T-helper 22 cell (primary cell): ENCODE measurements at places on chromosomes 6 and 20.

GRCh38 chr20:23585808-23586734 lies 17.8 kb upstream of the CST9L start:
- no peak for DNase-seq

DNA sequence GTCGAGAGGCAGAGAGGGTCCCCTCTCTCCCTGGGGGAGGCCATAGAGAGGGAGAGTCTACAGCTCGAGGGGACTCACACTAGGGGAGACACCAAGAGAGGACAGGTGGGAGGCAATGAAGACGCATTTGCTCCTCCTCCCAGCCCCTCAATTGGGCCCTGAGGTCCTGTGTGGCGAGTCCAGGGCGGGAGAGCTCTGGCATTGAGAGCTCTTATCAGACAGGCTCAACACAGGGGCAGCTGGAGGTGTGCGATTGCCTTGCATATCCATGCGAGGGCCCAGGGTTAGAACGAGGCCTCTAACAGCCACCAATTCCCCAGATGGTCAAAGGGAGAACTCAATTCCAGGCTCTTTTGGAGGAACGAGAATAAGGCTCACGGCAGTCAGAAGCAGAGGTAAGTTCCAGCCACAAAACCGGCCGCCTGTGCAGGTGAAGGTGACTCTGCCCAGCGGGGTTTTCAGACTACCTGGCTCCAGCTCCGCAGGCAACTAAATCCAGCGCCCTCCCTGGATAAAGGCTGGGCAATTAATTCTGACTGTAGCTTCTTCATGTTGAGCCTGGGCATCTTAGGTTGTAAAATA lies 94.0 kb upstream of the MPC1 start:
- DNase-seq = no peak

GRCh38 chr6:2155206-2155605 lies 90.2 kb downstream of the GMDS start:
- DNase-seq = no peak

- no peak for DNase-seq
These were observed 16.6 kb downstream of the ZHX3 start for GRCh38 chr20:41300886-41301285.

- no peak for DNase-seq
These were observed 54.8 kb upstream of the BCLAF1 start for GRCh38 chr6:136344420-136344819.

DNA sequence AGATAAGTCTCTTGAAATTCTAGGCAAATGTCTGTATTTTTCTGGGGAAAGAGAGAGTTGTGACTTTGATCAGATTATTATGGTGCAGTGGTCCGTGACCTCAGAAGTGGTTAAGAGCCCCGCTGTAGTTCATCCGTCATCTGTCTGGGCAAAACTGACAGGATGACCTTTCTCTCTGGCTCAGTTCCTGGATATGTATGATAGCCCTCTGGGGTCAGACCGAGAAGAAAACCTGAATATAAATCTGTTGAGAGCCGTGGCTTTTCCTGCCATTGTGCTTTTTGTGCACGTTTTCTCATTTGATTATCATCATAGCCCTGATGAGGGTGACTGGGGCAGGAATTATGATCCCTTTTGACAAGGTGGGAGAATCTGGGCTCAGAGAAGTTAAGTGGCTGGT lies 26.5 kb downstream of the GHRH start:
- DNase-seq = no peak

- DNase-seq = no peak
These were observed 715.2 kb upstream of the MARCKS start for GRCh38 chr6:113141901-113142300.

DNA sequence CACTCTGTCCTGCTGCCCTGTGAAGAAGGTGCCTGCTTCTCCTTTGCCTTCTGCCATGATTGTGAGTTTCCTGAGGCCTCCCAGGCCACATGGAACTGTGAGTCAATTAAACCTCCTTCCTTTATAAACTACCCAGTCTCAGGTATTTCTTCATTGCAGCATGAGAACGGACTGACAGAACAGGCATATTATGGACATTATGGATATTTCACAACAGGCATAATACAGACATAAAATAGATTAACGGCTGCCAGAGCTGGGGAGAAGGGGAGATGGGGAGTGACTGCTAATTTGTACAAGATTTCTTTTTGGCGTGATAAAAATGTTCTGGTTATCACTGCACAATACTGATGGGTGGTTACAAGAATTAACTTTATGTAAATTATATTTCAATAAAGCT lies 29.4 kb downstream of the TRPC4AP start:
- no peak for DNase-seq

DNA sequence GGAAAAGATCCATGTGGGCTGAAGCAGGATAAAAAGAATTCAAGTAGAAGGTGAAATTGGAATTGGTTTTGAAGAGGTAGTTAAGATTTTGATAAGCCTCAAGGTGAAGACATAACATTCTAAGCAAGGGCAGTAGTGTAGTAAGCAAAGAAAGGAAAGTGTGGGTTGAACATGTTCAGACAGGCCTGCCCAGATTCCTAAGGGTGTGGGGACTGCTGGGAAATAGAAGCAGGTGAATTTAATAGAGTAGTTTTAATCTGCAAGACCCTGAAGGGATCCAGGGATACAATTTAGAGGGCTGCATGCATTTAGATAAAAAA lies 19.1 kb downstream of the TAB2 start:
- no peak for DNase-seq

GRCh38 chr6:13234130-13234529 lies 94.2 kb downstream of the TBC1D7 start:
- no peak for DNase-seq

DNA sequence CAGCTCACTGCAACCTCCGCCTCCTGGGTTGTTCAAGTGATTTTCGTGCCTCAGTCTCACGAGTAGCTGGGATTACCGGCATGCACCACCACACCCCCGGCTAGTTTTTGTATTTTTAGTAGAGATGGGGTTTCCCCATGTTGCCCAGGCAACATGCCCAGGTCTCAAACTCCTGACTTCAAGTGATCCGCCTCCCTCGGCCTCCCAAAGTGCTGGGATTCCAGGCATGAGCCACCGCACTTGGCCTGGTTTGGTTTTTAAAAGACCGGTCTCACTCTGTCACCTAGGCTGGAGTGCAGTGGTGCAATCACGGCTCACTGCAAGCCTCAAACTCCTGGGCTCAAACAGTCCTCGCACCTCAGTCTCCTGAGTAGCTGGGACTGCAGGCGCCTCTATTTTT lies 40.1 kb downstream of the VSTM2L start:
- no peak for DNase-seq

DNA sequence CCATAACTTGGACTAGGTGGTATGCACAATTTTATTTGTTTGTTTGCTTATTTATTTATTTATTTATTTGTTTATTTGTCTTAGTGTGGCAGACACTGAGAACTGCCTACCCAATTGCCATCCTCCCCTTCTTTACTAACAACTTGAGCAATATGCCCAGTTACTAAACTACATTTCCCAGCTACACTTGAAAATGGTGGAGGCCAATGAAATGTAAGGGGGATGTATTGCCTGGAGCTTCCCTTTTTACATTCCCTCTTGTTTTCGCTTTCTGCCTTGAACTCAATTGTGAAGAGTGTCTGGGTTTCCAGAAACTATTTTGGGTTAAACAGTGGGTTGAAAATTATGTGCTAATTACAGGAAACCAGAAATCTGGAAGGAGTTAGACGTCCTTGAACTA lies 152.7 kb upstream of the FKBP1C start:
- no peak for DNase-seq

GRCh38 chr6:79461205-79461604 lies 76.0 kb downstream of the LCA5 start:
- no peak for DNase-seq

DNA sequence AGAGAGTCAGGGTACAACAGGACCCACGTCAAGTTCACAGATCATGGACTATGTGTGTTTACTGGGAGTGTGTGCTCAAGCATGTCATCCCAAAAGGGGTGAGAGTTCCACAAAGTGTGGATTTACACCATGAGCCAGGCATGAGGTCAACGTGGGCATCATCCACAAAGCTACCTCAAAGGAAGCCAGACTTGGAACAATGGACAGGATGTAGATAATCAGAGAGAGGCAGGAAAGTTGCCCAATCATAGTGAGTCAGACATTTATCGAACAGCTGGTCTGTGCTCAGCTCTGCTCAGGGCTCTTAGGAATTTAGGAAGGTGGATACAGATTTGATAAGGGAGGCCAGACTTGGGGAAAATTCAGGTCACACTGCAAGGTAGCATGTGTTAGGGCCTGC lies 317.2 kb upstream of the CDYL start:
- no peak for DNase-seq

GRCh38 chr6:165769401-165769800 lies 106.4 kb upstream of the PDE10A start:
- DNase-seq = no peak
